Spinal cord (tissue), 10 donors: ENCODE measurements at places on chromosomes 5 and 9. TPM values are rescaled to one million over a fixed set of nuclear protein-coding genes. Genes with fewer than 3 reads are reported as not detected.

GRCh38 chr5:138274189-138274853, at the start of gene GFRA3:
TSS of gene GFRA3 (minus strand) at chr5:138274621. CDS start at chr5:138274424, 197 bp downstream.
- peak within 1 kb of the TSS; percentile 42 for H3K4me3 ChIP-seq
- peaks cover 8% of the 10 kb centered on the region for H3K4me1 ChIP-seq
- peak within 1 kb of the TSS; percentile 58 for H3K27ac ChIP-seq
- H3K36me3 ChIP-seq, result no peaks in the 10 kb centered on the region
- peaks cover 4% of the 10 kb centered on the region for H3K27me3 ChIP-seq

GRCh38 chr5:1509346-1510085, 14.2 kb downstream of the LPCAT1 start:
- no peaks in the 10 kb centered on the region for H3K27me3 ChIP-seq
- H3K36me3 ChIP-seq, result peaks cover 87% of the 10 kb centered on the region
- peaks cover 60% of the 10 kb centered on the region for H3K4me1 ChIP-seq
- no peak overlapping the region for H3K4me3 ChIP-seq

The SLCO4C1 gene
- polyA plus RNA-seq, result 0.44 TPM

The MRPS27 gene
- polyA plus RNA-seq, result 49.4 TPM

The IER5L gene
- 7.6 TPM for polyA plus RNA-seq

GRCh38 chr5:151662805-151663204, 23.9 kb downstream of the SPARC start:
- peak overlapping the region; percentile 10 for H3K27ac ChIP-seq
- H3K27me3 ChIP-seq, result no peaks in the 10 kb centered on the region

The ARSI gene
- 5.0 TPM for polyA plus RNA-seq

GRCh38 chr5:137935190-137935589, 45.9 kb downstream of the PKD2L2 start:
- no peak overlapping the region for H3K4me3 ChIP-seq
- no peak for DNase-seq
- no peaks in the 10 kb centered on the region for H3K4me1 ChIP-seq
- H3K27me3 ChIP-seq, result no peaks in the 10 kb centered on the region
- peaks cover 8% of the 10 kb centered on the region for H3K36me3 ChIP-seq

- DNase-seq, result no peak
- H3K36me3 ChIP-seq, result no peaks in the 10 kb centered on the region
- no peak overlapping the region for H3K27ac ChIP-seq
- H3K4me3 ChIP-seq, result no peak overlapping the region
- H3K4me1 ChIP-seq, result no peaks in the 10 kb centered on the region
- H3K27me3 ChIP-seq, result no peaks in the 10 kb centered on the region
These were observed 30.6 kb upstream of the TLE1 start for GRCh38 chr9:81719972-81720371.

DNA sequence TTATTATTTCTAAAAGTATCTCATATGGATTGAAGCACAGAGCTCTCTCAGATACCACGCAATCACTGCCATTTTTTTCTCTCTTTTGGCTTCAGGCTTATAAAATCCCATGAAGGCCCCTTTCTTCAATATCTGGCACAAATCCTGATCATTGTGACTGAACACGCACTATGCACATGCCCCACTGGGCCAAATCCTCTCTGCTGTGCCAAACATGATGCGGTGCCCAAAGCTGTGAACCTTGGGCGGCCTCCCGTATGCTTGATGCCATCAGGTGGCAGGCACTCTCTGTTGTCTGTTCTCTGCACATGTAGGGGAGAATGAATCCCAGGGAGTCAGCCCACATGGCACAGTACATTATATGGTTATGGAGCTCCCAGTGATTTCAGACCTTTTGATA, 375.0 kb upstream of the RGMB start:
- H3K27ac ChIP-seq, result no peak overlapping the region
- no peaks in the 10 kb centered on the region for H3K36me3 ChIP-seq
- no peaks in the 10 kb centered on the region for H3K27me3 ChIP-seq
- DNase-seq, result no peak

The LEAP2 gene
- polyA plus RNA-seq, result 3.2 TPM

The SHB gene
- polyA plus RNA-seq, result 16.1 TPM

The PLPP7 gene
- polyA plus RNA-seq, result 15.3 TPM

- H3K27ac ChIP-seq, result peak overlapping the region; percentile 82
- no peaks in the 10 kb centered on the region for H3K36me3 ChIP-seq
- peaks cover 3% of the 10 kb centered on the region for H3K27me3 ChIP-seq
- H3K4me3 ChIP-seq, result no peak overlapping the region
- peaks cover 45% of the 10 kb centered on the region for H3K4me1 ChIP-seq
- no peak for DNase-seq
These were observed 156.2 kb downstream of the RGS3 start for GRCh38 chr9:113619491-113620376.

GRCh38 chr9:68683433-68683832, 21.6 kb upstream of the PIP5K1B start:
- DNase-seq, result no peak
- H3K36me3 ChIP-seq, result no peaks in the 10 kb centered on the region
- H3K4me3 ChIP-seq, result no peak overlapping the region
- no peak overlapping the region for H3K27ac ChIP-seq
- H3K27me3 ChIP-seq, result no peaks in the 10 kb centered on the region

The OTULINL gene
- 24.6 TPM for polyA plus RNA-seq

The SPEF2 gene
- 18.5 TPM for polyA plus RNA-seq

GRCh38 chr5:168073991-168074800, 217.2 kb upstream of the WWC1 start:
- no peaks in the 10 kb centered on the region for H3K4me1 ChIP-seq
- H3K27ac ChIP-seq, result no peak overlapping the region
- no peaks in the 10 kb centered on the region for H3K27me3 ChIP-seq
- H3K36me3 ChIP-seq, result no peaks in the 10 kb centered on the region
- no peak for DNase-seq

The PIP5KL1 gene
- polyA plus RNA-seq, result 16.4 TPM

GRCh38 chr9:88045686-88046085, 71.4 kb upstream of the CDK20 start:
- no peak overlapping the region for H3K4me3 ChIP-seq
- H3K4me1 ChIP-seq, result no peaks in the 10 kb centered on the region
- no peaks in the 10 kb centered on the region for H3K36me3 ChIP-seq

DNA sequence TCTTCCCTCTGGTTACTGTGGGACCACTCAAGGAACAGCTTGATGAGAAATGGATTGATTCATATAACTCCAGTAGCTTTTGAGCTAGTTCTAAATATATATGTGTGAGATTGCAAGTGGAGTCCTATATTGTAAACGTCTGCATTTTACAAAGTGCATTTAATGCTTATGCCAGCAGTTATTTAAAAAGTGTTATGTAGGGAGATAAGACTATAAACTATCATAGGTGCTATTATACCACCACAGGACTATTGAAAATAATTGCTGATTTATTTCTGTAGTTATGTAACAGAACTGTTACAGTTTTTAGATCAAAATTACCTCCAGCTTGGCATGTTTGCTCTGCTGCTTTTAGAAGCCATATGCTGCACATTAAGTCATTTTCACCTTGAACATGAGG, 36.2 kb downstream of the PTCD2 start:
- H3K27me3 ChIP-seq, result no peaks in the 10 kb centered on the region
- no peak overlapping the region for H3K27ac ChIP-seq
- H3K4me3 ChIP-seq, result no peak overlapping the region
- DNase-seq, result no peak

GRCh38 chr9:114691046-114691955, 9.3 kb upstream of the TEX48 start:
- H3K4me1 ChIP-seq, result no peaks in the 10 kb centered on the region
- H3K36me3 ChIP-seq, result no peaks in the 10 kb centered on the region
- no peaks in the 10 kb centered on the region for H3K27me3 ChIP-seq
- no peak overlapping the region for H3K4me3 ChIP-seq

The GARIN3 gene
- not detected for polyA plus RNA-seq

DNA sequence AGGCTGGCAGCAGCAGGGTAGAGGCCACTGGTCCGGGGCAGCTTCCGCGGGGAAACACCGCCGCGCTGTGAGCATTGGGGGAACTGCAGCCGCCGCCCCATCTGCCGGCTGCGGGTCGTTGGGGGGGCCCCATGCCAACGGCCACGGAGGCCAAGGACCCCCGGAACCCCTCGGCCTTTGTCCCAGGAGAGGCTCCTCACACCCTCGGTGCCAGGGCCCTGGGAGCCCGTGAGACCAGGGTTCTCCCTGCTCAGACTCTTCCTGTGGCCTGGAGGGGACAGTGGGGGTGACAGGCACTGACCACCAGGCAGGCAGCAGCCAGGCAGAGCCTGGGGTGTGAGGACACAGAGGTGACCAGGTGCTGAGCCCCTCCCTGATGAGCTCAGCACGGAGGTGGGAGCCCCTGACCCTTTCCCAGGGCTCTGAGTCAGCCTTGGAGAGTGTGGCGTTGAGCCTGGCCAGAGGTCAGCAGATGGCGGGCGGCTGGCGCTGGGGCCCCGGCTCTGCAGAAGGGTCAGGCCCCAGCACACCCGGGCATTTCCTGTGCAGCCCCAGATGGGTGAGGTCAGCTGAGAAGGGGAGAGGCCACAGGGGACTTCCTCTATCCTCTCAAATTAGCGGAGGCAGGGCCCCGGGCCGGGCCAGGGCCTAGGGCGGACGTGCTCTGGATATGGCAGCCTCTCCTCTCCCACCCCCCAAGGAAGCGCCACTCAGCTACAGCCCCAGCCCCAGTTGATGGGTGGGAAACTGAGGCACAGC, 17.9 kb upstream of the EGFL7 start:
- no peaks in the 10 kb centered on the region for H3K36me3 ChIP-seq
- peak overlapping the region; percentile 52 for H3K27ac ChIP-seq
- peaks cover 8% of the 10 kb centered on the region for H3K27me3 ChIP-seq
- H3K4me3 ChIP-seq, result no peak overlapping the region
- H3K4me1 ChIP-seq, result peaks cover 35% of the 10 kb centered on the region

The PLEKHG4B gene
- 15.7 TPM for polyA plus RNA-seq

- no peak for DNase-seq
- no peaks in the 10 kb centered on the region for H3K36me3 ChIP-seq
- H3K27me3 ChIP-seq, result no peaks in the 10 kb centered on the region
- no peaks in the 10 kb centered on the region for H3K4me1 ChIP-seq
- H3K4me3 ChIP-seq, result no peak overlapping the region
These were observed 12.0 kb upstream of the TGFBR1 start for GRCh38 chr9:99092643-99093491.

DNA sequence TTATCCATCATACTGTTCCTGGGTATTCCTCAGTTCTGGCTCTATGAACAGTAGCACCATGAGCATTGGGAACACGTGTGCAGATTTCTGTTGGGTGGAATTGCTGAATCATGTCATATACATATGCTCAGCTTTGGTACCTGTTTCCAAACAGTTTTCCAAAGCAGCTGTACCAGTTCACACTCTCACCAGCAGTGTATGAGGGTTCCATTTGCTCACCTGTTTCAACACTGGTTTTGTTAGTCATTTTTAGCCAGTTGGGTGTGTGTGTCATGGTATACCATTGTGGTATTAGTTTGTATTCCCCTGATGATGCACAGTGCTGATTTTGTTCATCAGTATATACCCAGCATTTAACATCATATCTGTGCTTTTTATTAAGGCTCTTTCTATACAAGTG, 56.7 kb upstream of the ECM2 start:
- no peak overlapping the region for H3K27ac ChIP-seq
- H3K4me3 ChIP-seq, result no peak overlapping the region

DNA sequence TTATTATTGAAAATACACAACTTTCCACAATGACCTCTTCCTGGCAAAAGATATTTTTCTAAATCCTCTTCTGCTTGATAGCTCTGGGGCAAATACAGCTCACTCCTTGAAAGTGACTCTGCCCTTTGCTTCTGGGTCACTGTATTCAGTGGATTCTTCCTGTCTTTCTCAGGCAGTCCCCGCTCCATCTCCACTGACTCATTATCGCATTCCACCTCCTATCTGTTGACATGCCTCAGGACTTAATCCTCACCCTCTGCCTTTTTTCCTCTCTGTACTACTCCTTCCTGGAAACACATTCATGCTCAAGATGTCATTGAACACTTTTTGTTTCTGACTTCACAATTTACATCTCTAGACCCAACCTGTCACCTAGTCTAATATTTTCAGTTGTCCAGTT, 8.4 kb upstream of the RGS7BP start:
- H3K27ac ChIP-seq, result no peak overlapping the region
- DNase-seq, result no peak
- H3K4me3 ChIP-seq, result no peak overlapping the region
- H3K36me3 ChIP-seq, result no peaks in the 10 kb centered on the region

GRCh38 chr5:176628406-176629228, 1.7 kb downstream of the SNCB start:
- no peak for DNase-seq
- peaks cover 11% of the 10 kb centered on the region for H3K36me3 ChIP-seq
- no peak overlapping the region for H3K27ac ChIP-seq
- H3K4me1 ChIP-seq, result peaks cover 18% of the 10 kb centered on the region
- peaks cover 61% of the 10 kb centered on the region for H3K27me3 ChIP-seq
- no peak overlapping the region for H3K4me3 ChIP-seq

DNA sequence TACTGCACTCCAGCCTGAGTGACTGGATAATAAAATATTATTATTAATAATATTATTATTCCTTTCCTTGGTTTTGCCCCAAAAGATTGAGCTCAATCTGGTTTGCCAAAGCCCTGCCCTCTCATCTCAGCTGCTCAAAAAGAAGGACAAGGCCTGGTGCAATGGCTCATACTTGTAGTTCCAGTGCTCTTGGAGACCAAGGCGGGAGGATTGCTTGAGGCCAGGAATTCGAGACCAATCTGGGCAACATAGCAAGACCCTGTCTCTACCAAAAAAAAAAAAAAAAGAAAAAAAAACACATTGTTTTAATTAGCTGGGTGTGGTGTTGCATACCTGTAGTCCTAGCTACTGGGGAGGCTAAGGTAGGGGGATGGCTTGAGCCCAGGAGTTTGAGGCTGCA, 13.7 kb upstream of the DENND1A start:
- H3K36me3 ChIP-seq, result no peaks in the 10 kb centered on the region
- H3K27ac ChIP-seq, result no peak overlapping the region
- no peak for DNase-seq
- no peaks in the 10 kb centered on the region for H3K27me3 ChIP-seq
- H3K4me3 ChIP-seq, result no peak overlapping the region

GRCh38 chr5:165127941-165128340, 1622.5 kb downstream of the MAT2B start:
- no peaks in the 10 kb centered on the region for H3K27me3 ChIP-seq
- no peak for DNase-seq
- no peaks in the 10 kb centered on the region for H3K4me1 ChIP-seq

GRCh38 chr5:35117967-35118366, 70.2 kb upstream of the AGXT2 start:
- H3K4me3 ChIP-seq, result no peak overlapping the region
- H3K27me3 ChIP-seq, result no peaks in the 10 kb centered on the region
- H3K36me3 ChIP-seq, result no peaks in the 10 kb centered on the region
- H3K27ac ChIP-seq, result no peak overlapping the region
- no peaks in the 10 kb centered on the region for H3K4me1 ChIP-seq
